Stimulated activated CD8-positive, alpha-beta memory T cell treated with anti-CD3 and anti-CD28 coated beads, Interleukin-4, amount 100 ng/mL, for 24 hours (primary cell): ENCODE measurements at places on chromosomes 16 and 17.

GRCh38 chr16:46949241-46949892, 24.1 kb downstream of the DNAJA2 start:
- DNase-seq = no peak

DNA sequence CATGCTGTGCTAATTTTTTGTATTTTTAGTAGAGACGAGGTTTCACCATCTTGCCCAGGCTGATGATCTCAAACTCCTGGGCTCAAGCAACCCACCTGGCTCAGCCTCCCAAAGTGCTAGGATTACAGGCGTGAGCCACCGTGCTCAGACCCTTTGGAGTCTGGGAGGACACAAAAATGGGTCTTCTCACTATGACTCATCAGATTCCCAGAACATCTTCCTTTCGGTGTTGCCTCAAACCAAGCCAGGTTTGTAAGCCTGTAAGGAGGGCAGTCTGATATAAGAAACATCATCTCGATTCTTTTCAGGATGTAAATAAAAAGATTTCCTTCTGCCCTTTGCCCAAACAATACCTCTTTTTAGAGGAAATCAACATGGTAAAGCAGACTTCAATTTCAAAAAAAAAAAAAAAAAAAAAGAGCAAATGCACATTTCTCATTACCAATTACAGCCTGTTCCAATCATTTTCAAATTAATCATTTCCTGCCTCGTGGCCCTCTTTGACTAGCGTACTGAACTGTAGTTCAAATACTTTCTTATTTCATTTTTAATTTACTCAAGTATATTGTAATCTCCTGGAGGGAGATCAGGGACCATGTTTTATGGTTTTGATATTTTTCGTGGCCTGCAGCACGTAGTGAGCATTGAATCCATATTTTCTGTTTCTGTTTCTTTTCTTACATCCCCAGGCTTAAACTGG, 409.6 kb downstream of the GRIN2A start:
- no peak for DNase-seq

DNA sequence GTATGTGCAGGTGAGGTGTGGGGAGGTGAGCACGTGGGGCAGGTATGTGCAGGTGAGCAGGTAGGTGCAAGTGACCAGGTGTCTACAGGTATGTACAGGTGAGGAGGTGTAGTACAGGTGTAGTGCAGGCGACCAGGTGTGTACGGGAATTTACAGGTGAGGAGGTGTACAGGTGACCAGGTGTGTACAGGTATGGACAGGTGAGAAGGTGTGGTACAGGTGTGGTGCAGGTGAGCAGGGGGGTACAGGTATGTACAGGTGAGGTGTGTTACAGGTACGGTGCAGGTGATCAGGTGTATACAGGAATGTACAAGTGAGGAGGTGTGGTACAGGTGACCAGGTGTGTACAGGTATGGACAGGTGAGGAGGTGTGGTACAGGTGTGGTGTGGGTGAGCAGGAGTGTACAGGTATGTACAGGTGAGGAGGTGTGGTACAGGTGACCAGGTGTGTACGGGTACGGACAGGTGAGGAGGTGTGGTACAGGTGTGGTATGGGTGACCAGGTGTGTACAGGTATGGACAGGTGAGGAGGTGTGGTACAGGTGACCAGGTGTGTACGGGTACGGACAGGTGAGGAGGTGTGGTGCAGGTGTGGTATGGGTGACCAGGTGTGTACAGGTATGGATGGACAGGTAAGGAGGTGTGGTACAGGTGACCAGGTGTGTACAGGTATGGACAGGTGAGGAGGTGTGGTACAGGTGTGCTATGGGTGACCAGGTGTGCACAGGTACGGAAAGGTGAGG, 12.8 kb upstream of the DBNDD1 start:
- DNase-seq = no peak

- no peak for DNase-seq
These were observed 16.7 kb downstream of the SBK1 start for GRCh38 chr16:28308794-28309584.

- DNase-seq = no peak
These were observed 1.8 kb upstream of the SSTR2 start for GRCh38 chr17:73163043-73163442.

DNA sequence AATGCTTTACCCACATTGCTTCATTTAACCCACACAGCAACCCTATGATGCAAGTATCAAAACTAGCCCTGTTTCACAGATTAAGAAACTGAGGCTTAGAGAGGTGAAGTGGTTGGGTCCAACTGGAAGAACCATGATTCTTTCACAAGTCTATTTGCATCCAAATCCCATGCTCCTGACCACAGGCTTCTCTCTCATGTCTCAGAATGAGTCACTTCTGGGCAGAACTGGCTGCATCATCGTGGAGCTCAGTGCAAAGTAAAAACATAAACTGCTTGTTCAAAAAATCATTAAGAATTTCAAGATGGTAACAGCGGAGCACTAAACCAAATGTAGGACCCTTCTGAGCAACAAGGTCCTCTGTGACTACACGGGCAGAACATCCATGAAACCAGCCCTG, 20.2 kb upstream of the CES1 start:
- no peak for DNase-seq

DNA sequence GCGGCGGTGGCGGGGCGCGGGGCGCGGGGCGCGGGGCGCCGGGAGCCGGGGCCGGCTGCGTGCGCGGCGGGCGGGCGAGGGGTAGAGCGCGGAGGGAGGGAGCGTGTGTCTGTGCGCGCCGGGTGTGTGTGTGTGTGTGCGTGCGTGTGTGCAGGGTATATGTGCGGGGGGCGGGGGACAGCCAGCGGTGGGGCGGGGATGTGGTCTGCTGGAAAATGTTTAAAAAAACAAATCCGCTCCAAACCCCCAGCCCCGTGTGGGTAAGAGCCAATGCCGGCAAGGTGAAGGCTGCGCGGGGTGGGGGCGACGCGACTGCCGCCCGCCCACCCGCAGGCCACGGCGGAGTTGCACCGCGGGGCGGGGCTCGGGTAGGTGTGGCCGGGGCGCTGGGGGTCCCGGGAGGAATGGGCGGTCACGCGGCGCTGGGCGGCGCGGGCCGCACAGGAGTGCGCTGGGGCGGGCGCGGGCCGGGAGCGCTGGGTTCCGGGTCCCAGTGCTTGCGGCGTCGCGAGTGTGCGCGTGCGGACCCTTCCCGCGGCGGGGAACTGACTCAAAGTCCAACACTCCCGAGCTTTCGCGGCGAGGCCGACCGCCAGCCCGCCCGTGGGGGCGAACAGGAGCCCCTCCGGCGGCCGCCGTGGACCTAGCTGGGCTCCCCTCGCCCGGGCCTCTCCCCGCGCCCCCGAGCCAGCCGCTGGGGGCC, at the start of gene CYGB:
TSS of gene CYGB (minus strand) at position 132 of the 703 bp plus-strand sequence. CDS start 167 bp downstream, outside the sequence.
- no peak for DNase-seq

DNA sequence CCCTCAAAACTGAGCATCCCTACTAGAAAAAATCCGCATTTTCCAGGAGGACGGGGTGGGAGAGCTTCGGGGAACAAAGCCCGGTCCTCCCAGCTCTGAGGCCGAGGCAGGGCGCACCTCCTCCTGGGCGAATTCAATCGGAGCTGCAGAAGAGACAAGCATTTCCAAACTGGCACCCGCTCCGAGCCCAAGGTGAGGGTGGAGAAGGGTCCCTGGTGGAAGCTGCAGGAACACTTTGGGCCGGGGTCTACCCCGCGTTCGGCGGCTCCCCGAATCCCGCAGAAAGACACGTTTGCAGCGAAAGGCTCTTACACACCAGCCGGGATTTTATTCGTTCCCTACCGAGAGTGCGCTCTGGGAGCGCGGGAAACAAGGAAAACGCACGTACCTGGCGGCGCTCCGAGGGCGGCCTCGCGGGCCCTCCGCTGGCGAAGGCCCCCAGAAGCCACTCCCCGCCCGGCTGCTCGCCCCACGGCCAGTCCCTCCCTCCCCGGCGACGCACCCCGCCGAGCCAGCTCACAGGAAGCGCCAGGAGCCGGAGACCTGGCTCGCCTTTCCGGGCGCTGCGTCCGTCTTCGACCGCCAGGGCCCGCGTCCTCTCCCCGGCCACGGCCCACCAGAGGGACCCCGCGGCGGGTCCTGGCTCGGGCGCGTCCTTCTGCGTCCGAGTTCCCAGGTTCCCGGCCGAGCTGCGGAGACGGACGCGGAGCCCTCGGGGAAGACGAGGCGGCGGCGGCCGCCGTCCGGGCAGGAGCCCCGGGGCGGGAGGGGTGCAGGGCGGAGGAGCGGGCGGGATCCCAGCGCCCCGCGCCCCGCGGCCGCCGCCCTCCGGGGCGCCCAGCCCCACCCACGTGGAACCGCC, 49.8 kb upstream of the BAHCC1 start:
- DNase-seq = peak; percentile 32

DNA sequence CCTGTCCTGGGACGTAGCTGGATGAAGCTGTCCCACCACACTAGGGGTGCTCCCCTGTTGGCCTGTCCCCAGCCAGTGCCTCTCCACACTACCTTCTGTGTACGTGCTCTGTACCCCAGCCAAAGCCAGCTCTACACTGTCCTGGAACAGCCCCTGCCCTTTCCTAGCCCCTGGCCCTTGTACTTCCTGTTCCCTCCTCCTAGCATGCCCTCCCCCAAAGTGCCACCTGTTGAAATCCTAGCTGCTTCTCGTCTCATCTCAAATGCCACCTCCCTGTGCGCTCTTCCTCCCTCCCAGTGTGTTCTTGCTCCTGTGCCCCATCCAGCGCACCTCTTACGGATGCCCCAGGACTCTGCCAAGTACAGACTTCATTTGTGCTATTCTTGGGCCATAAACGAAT, 33.5 kb downstream of the IRX3 start:
- DNase-seq = no peak

- no peak for DNase-seq
These were observed 10.4 kb downstream of the PRSS54 start for GRCh38 chr16:58284469-58284868.

DNA sequence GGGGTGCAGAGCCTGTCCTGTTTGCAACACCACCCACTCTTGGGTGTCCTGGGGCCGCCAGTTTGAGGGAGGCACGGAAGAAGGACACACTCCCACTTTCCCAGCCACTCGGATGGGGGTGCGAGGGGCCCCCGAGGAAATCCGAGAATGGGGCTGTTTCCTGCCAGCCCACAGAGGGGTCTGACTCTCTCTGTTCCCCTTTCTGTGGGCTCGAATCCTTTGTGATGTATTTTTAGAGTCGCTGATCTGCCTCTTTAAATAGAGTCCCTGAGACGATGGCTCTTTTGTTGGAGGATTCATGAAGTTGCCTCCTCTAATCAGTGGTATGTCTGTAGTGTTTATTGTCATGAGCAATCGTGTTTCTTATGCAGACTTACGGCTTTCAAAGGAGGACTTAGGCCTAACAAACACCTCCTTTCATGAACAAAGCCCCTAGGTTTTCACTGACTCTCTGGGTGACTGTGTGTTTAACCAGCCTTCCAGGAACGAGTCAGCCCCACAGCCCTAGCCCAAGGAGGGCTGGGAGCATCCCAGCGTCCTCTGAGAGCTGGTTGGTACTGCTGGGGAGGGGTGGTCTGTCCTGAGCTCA, 29.1 kb downstream of the CIBAR2 start:
- no peak for DNase-seq

DNA sequence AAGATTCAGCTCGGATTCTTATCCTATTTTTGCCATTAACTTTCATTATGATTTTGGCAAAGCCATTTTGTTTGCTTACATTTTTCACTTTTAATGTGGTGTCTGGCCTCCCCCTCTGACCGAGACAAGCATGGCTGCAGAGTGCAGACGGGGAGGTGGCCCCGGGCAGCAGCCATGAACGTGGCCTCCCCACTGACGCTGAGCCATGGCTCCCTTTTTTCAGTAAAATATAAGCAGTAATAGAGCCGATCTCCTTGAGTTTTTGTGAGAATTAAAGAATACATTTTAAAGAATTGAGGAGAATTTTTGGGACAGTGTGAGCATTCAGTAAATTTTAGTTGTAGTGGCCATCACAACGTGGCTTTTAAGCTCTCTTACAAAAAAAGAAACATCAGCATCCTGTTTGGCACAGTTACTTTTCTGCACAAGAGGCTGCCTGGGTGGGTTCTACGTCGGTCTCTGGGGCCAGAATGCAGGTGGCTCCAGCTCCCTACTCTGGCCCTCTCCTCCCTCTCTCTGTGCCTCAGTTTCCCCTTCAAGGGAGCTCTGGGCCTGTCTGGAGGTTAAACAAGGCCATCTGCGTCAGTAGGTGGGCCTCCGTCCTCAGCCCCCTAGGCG, 68.8 kb upstream of the ZNF750 start:
- no peak for DNase-seq

- no peak for DNase-seq
These were observed 9.0 kb upstream of the PPP1R27 start for GRCh38 chr17:81843713-81844326.

DNA sequence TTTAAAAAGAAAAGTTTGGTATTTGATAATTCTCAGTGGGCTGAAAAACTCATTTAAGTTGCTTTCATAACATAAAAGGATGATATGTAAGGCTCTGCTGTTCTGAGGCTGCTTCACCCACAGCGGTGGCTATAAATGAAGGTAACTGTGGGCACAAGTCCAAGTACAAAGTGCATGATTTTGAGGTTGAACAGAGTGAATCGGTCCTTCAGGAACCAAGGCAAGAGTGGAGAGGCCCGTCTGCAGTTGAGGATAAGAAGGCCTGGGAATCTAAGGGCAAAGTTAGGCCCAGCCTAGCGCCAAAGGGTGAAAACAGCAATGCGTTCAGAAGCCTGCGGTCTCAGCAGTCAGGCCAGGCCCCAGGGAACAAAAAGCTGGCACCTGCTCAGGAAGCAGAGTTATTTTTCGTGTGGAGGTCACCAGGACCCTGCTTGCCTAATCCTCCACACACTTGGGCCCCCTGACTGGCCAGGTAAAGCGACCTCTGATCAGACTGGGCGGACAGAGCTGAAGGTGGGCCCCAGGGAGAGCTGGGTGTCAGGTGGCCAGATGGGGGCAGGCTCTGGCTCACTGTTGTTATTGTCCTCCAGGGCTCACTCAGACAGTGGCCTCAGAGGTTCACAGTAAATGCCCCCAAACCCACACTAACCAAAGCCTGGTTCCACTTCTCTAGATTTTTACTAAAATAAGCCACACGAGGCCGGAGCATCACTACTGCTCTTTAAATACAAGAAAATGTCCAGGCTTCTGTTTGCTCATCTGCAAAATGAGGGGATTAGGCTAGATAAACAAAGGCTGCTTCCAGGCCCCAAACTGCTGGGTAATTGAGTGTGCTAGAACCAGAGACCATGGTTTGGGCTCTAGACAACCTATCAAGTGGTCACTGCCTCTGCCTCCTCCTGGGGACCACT, 46.5 kb downstream of the TEX2 start:
- DNase-seq = no peak

DNA sequence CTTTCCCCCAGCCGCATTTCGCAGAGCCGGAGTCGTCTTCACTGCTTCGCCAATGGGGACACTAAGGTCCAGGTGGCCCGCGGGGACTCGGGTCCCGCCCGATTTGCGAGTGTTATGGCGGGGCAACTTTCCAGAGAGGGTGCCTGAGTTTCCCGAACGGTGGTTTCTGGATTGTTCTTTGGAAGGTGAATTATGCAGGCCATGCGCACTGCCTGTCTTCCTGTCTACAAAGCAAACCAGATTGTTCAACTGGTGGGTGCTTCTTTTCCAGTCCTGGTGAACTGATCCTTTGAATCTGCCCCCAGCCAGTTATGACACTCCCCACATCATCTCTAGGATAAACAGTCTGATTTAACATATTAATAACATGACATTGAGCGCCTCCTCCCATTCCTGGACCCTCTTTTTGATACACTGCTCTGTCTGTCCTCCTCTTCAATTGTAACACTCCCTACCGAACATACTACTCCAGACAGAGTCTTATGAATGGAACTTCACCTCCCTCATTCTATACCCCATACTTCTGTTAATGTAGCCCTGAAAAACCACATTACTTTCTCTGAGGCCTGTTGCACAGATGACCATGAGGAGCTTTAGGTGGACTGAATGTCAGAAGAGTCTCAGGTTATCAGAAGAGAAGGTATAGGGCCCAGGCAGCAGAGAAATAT, 159.0 kb downstream of the RAB11FIP4 start:
- DNase-seq = no peak

GRCh38 chr16:69328854-69329316, 1.5 kb downstream of the PDF start:
- no peak for DNase-seq
